GM18507 (cell line): ENCODE measurements at places on chromosomes 5 and 9.

GRCh38 chr5:65066387-65067146 lies 297.8 kb downstream of the CWC27 start:
- DNase-seq: no peak

GRCh38 chr5:147413266-147413665 lies 96.6 kb downstream of the DPYSL3 start:
- DNase-seq: no peak

DNA sequence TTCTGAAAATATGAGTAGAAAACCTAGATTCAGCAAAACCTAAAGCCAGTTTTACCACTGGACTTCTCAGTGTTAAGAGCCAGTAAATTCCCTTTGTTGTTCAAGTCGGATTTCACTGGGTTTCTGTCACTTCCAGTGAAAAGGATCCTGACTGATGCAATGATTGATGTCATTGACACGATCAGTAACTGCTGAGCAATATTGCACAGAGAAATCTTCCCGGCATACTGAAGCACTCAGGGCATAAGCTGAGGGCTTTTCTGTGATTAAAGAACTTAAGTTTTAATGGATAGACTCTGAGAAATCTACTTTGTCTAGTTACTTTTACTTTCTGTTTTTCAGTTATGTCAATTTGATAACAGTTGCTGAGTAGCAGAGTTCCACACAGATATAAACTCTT lies 61.9 kb downstream of the DENND1A start:
- no peak for DNase-seq

- DNase-seq: no peak
Measured at GRCh38 chr5:147482706-147483180, 27.1 kb downstream of the DPYSL3 start.

- DNase-seq: no peak
Measured at GRCh38 chr5:73638344-73639095, 12.5 kb downstream of the ARHGEF28 start.

DNA sequence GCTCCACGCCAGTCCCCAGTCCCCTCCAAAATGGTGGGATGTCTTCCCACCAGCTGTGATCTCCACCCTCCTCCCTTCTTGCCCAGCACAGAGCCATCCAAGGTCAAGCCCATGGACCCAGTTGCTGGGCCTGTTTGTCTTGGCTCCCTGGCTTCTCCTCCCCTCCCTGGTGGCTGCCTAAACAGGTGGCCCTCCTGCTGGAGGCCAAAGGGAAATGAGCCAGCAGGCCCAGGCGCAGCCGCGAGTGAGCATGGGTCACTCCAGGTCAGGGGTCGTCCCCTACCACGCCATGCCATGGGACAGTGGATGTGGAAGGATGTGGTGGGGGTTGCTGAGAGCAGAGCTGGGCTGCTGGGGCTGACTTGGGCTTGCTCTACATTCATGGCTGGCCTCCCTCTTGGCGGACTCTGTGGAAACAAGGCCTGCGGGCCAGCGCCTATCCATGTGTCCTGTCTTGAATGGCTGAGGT lies 33.6 kb downstream of the COL15A1 start:
- DNase-seq: no peak

- no peak for DNase-seq
Measured at GRCh38 chr5:52673495-52673894, 114.2 kb upstream of the ITGA1 start.

DNA sequence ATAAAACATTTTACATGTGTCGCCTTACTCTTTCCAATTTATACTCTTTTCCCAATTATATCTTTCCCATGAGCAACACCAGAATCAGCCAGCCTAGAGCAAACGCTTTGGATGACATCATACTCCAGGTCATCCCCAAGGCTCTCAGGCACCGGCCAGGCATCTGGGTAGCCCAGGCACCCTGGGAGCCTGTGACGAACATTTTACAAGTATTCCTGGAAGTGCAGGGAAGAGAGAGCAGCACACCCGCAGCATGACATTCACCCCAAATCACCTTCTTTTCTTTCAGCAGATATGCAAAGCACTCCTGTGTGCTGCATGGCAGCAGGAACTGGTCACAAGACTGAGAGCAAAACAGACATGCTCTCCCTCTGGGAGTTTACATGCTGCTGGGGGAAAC lies 75.7 kb upstream of the SMIM23 start:
- no peak for DNase-seq

DNA sequence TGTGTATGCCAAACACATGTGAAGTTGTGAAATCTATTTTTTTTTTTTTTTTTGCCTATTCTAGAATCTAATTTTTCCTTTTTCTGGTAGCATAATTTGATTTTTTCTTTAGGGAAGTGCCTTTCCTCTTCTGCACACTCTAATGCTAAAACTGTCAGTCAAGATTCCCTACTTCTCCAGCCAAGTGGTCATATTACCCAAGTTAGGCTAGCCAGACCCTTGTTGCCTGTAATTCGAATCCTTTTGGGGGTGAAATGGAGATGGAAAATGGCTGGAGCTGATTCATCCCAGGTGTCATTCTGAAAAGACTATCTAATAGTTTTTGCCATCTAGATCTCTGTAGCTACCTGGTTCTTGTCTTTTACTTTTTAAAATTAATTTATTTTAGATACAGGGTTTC lies 24.8 kb upstream of the UBAP1 start:
- no peak for DNase-seq

- no peak for DNase-seq
Measured at GRCh38 chr5:39080597-39081204, 6.5 kb upstream of the RICTOR start.

DNA sequence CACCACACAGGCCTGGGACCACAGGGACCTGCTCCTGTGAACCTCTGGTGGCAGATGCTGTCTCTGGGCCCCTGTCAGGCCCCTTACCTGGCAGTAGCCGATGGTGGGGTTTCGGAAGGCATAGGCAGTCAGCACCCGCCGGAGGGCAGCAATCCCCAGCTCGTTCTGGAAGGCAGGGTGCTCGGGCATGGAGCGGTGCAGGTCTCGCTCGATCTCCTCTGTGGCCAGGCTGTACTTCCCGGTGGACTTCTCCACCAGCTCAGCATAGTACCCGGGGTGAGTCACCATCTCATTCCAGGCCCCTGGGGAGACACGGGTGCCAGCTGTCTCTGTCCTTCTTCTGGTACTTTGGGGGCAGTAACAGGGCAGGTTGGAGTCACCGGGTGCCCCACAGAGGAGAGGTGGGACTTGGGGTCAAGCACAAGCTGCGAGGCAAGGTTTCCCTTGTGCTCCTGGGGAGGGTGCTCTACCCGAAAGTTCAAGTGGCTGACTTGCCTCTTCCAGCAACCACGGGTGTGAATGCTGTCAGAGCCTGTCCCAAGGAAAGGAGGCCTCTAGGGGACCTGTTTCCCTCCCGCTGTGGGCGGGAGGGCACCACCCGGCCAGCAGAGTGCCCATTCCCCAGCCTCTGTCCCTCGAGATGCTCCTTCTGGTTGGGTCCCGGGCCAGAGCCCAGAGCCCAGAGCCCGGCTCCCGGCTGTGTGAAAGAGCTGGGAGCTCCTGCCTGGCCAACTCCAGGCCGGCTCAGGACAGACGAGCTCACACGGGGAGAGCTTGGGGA lies 19.8 kb upstream of the MRNIP start:
- DNase-seq: no peak
